LHCN-M2 (cell line): ENCODE measurements at places on chromosomes 13 and 19. TPM values are rescaled to one million over a fixed set of nuclear protein-coding genes. Genes with fewer than 3 reads are reported as not detected.

The ADPRHL1 gene
- total RNA-seq, result 9.7 and 10.8 TPM in 2 replicates

The MYADM gene
- total RNA-seq, result 39.7 and 39.9 TPM in 2 replicates

The KLK12 gene
- not detected in 2 replicates for total RNA-seq

The PCP2 gene
- total RNA-seq, result not detected in 2 replicates

The CALR3 gene
- total RNA-seq, result 0.13 TPM in 1 of 2 replicates, not detected in the other

The LGALS7B gene
- total RNA-seq, result not detected in 2 replicates

The RXFP2 gene
- total RNA-seq, result not detected in 2 replicates

The SPINT2 gene
- 0.06 and 0.46 TPM in 2 replicates for total RNA-seq

The GRIK5 gene
- 0.06 TPM in 2 replicates for total RNA-seq

- no peak for DNase-seq
Observed at GRCh38 chr13:21849323-21849722, 178.4 kb downstream of the FGF9 start.

GRCh38 chr19:1245494-1246264 is 2.7 kb upstream of the MIDN start:
- DNase-seq, result no peak

- no peak for DNase-seq
Observed at GRCh38 chr19:56547535-56547934, 8.8 kb downstream of the ZFP28 start.

DNA sequence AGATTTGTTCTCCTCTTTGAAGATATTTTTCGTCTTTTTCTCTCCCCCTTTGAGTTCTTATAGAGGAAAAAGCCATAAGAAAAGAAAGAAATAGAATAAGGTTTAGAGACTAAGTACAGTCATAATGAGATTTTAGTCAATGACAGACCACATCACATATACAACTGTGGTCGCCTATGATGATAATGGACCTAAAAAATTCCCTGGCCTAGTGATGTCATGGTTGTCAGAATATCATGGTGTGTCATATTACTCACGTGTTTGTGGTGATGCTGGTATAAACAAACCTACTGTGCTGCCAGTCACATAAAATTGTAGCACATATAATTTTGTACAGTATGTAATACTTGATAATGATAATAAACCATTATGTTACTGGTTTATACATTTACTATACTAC is 1096.1 kb downstream of the OLFM4 start:
- DNase-seq, result no peak

- no peak for DNase-seq
Observed at GRCh38 chr19:58393725-58394033, 1.8 kb upstream of the RNF225 start.

DNA sequence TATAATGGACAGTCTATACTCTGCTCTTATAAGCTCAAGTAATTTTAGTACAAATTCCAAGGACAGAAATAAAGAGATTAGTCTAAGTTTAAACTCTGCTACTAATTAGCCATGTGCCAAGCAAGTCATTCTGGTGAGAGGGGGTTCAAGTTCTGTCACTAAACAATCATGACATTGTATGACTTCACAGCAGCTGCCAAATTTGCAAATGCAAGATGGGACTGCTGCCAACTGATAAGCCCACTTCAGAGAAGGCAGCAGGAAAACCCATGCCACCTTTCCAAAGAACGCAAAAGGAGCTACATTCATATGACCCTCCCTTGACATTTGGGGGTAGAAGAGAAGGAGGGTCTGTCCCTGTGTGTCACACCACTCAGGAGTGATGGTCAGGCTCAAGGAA is 60.7 kb upstream of the RFXAP start:
- DNase-seq, result no peak

GRCh38 chr19:33524024-33524664 is 2.6 kb upstream of the PEPD start:
- peak; percentile 19 for DNase-seq

- no peak for DNase-seq
Observed at GRCh38 chr19:46745521-46746280, at the start of gene FKRP. FKRP (plus strand) TSS chr19:46746057; CDS start chr19:46755451, 9,394 bp downstream.

DNA sequence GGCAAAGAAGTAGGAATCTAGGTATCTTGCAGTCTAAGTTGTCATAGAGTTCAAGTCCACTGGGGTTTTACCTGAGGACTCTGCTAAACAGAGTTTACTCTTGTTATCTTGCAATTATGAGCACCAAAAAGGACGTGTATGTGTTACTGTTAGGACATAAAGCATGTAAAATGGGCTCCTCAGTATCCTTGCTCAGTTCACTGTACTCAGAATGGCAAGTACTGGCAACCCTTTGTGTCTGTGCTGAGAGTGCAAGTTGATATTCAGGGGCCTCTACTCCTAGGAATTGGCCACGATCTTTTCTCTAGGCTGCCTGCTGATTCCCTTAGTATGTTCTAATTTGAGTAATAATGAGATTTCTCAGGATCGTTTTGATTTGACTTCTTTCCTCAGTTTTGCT is 13.3 kb downstream of the TDRD3 start:
- DNase-seq, result no peak

- peak; percentile 22 for DNase-seq
Observed at GRCh38 chr19:17075864-17076542, 426 bp downstream of the MYO9B start.

GRCh38 chr19:36527873-36528193 is 238 bp downstream of the ZNF260 start:
- no peak for DNase-seq

GRCh38 chr19:29668746-29669609 is 3.7 kb downstream of the PLEKHF1 start:
- no peak for DNase-seq

DNA sequence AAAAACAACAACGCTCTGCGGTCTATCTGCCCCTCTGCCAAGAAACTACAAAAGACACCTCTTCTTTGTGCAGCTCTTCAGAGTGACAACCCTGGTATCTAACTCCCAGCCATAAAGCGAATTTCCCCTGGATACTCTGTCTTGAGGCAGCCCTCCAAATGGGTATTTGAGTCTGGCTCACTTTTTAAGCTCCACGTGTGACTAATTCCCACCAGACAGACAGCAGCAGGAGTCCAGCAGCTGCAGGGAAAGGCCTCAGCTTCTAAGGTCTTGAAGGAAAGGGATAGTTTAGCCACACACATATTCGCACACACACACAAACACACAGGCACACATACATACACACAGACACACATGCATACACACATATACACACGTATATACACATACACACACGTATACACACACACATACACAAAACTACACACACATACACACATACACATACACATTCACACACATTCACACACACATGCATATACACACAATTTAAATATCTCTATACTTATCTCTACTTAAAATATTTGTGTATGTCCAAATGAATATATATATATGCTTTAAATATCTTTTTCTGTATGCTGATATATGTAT is 188.8 kb downstream of the TSHZ3 start:
- DNase-seq, result peak; percentile 98

- no peak for DNase-seq
Observed at GRCh38 chr19:30078381-30078910, 136.4 kb downstream of the URI1 start.

GRCh38 chr19:43606569-43607229 is 5.2 kb upstream of the SRRM5 start:
- DNase-seq, result no peak

GRCh38 chr19:50784710-50785109 is 5.5 kb upstream of the ACP4 start:
- DNase-seq, result no peak

DNA sequence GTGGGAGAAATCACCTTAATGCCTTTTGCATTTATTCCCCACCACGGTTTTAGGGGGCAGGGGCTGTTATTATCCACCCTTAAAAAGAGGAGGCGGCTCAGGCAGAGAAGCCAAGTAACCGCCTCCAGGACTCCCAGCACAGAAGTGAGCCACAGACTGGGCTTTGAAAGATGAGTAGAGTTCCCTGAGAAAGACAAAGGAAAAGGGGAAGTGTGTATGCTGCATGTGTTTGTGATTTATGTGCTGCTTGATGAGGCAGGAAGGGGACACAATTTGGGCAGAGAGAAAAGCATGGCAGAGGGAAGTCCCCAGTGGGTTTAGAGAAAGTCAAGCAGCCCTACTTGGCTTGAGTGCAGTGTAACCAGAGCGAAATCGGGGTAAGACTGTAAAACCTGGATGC is 85.0 kb downstream of the DOCK9 start:
- no peak for DNase-seq

DNA sequence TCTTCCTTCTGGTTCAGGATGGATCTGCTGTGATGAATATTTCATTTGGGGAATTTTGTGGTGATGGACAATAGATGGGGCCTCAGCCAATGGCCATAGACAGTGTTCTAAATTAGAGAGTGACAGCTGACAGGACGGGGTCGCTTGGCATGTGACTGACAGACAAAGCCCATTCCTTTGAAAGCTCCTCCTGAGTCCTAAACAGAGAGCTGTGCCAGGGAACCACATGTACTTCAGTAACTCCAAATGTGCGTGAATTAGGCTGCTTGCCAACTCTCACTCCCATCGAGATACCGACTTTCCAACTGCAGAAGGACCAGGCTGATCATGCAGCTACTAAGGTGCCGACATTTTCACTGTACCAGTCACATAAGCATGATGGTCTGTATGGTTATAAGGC is 187.7 kb downstream of the SHISA2 start:
- no peak for DNase-seq

- no peak for DNase-seq
Observed at GRCh38 chr19:403221-404027, 5.5 kb downstream of the C2CD4C start.

DNA sequence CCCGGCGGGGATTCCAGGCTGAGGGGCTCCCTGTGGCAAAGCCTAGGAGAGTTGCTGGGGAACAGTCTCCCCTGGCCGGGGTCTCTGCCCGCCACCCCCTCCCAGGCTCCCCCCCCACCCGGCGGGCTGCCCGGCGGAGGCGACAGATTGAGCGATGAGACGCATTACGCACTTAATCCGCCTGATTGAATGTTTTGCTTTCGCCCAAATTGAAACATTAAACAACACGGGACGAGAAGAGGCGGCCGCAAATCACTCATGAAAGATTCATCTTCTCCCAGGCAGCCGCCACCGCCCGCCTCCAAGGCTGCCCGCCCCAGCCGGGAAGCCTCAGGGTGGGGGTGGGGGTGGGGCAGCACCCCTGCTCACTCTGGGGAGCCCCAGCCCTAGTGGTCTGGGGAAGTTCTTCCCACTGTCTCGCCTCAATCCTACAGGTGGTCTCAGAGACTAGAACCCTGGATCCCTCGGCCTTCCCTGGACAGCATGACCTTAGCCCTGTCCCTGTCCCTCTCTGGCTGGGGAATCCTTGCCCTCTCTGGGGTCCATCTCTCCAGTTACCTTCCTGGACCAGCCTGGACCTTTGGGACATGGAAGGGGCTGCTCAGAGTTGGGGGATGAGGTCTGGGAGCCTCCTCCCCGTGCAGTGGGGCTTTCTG is 7.6 kb upstream of the ERFL start:
- no peak for DNase-seq

- DNase-seq, result peak; percentile 63
Observed at GRCh38 chr19:8252922-8253589, 43.9 kb downstream of the CERS4 start.

GRCh38 chr13:112713517-112714253 is 23.8 kb downstream of the ATP11A start:
- no peak for DNase-seq
